ENCODE measurements at places on chromosomes 12 and 14.
A peak's percentile ranks its signal among the peaks of the same experiment; 100 is the strongest.

GRCh38 chr12:107976331-107976730 lies 152.8 kb upstream of the WSCD2 start:
- no peak for DNase-seq

DNA sequence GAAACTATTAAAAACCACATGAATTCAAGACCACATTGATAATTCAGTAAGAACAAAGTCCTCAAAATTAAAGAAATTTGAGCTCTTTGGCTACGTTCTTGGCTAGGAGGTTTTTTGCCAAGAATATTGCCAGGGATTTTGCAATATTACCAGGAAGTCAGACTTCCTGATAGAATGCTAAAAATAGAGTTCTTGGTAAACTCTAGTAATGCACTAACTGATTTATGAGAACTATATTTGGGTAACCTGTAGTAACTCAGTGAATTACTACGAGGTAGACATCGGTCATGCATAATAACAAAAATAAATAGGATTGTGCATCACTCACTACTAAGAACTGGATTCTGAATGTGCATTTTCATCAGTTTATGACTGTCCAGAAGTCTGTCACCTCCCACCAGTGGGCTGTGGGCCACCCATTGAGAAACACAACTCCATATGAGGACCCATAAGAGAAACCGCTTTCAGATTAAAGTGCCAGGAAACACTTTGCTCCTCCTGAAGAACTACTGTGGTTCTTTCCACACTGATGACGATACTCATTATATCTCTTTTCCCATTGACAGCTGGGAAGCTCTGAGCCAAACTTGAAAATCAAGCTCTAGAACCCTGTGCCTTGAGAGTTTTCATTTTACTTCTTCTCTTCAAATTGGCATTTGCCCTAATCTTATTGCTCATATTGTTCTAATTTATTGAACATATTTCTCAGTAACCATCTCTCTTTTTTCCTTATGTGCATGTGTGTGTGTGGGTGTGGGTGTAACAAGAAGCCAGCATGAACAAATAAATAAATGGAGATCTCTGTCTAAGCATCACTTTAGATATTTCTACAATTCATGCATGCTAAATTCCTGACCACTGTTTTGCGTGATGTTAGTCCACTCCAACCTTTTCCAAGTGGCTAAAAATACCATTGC lies 116.6 kb downstream of the BCL11B start:
- no peak for DNase-seq

GRCh38 chr14:91243074-91243471 lies 1.4 kb downstream of the GPR68 start:
- DNase-seq: no peak

- DNase-seq: no peak
Observed at GRCh38 chr12:106883426-106883825, 72.3 kb upstream of the TMEM263 start.

- DNase-seq: no peak
Observed at GRCh38 chr12:113075137-113075683, 18.7 kb downstream of the DTX1 start.

DNA sequence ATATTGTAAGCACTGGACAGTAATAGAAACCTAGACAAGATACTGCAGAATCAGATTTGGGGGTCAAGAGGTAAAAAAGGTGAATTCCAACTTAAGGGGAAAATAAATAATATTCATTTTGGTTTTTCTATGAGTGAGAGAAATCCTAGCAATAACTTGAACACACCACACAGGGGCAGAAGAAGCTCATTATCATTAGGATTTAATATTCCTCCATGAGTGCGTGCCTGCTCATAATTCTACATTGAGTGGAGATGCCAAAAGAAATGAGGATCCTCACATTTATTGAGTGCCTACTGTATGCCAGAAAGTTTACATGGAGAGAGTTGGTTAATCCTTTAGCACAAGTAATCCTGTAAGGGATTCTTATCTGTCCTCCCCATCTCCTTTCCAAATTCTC lies 40.5 kb upstream of the C14orf132 start:
- peak; percentile 36 for DNase-seq

GRCh38 chr12:119153477-119154434 lies 25.0 kb upstream of the HSPB8 start:
- DNase-seq: no peak

DNA sequence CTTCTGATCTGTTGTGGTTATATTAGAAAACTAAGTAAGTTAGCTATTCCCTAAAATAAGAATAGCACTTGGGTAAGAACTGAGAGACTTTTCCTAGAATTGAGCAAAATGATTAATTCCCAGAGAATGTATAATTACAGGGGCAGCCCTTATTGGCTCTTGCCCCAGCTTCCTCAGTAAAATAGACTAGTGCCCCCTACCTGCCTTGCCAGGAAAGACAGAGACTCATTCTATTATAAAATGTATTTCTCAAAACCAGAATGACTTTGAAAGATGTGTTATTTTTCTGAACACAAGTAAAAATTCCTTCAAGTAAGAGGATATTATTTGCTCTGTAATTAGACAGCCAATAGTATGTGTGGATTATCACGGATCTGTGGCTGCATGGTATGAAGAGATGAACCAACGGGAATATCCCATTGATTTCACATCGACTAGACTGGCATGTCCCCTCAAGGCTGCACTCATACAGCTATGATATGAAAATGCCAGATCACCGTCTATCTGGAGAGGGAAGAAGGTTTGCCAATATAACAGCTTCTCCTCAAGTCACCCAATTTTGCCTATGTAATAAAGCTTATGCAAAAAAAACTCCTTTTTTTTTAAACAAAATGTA lies 7.4 kb upstream of the GLRX5 start:
- DNase-seq: no peak

DNA sequence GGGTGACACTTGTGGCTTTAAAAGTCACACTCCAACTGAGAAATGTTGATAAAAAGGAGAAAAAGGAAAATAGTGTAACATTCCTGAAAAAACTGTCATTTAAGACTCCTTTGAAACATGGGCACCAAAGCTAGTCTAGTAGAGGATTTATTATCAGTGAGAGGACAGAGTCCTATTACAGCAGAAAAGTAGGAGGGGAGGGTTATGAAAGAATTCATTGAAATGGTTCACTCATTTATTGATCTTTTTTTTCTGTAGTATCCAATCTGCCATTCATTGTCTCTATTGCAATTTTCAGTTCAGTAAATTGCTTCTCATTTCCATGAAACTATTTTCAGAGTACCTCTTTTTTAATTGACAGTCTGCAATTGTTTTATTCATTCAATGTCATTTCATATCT lies 25.4 kb downstream of the PPM1A start:
- no peak for DNase-seq

DNA sequence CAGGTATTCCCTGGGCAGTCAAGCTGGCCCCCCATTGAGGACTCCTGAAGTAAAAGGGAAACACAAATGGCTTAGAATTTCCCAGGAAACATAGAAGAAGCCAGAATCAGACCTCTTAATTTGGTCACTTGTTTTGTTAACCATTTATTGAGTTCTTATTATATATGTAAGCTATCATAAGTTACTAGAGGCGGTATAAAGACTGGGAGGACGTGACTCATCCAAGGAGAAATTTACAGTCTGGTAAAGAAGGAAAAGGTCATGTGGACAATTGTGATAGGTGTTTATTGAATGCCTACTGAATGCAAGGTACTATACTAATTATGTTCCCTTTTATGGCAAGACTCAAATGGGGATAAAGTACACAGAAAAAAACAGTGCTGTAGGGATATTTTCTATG lies 146.7 kb downstream of the DYRK2 start:
- DNase-seq: no peak

- peak; percentile 41 for DNase-seq
Observed at GRCh38 chr14:52835122-52835903, 43.9 kb upstream of the GNPNAT1 start.

- DNase-seq: no peak
Observed at GRCh38 chr14:54446161-54446693, 5.1 kb upstream of the CNIH1 start.

DNA sequence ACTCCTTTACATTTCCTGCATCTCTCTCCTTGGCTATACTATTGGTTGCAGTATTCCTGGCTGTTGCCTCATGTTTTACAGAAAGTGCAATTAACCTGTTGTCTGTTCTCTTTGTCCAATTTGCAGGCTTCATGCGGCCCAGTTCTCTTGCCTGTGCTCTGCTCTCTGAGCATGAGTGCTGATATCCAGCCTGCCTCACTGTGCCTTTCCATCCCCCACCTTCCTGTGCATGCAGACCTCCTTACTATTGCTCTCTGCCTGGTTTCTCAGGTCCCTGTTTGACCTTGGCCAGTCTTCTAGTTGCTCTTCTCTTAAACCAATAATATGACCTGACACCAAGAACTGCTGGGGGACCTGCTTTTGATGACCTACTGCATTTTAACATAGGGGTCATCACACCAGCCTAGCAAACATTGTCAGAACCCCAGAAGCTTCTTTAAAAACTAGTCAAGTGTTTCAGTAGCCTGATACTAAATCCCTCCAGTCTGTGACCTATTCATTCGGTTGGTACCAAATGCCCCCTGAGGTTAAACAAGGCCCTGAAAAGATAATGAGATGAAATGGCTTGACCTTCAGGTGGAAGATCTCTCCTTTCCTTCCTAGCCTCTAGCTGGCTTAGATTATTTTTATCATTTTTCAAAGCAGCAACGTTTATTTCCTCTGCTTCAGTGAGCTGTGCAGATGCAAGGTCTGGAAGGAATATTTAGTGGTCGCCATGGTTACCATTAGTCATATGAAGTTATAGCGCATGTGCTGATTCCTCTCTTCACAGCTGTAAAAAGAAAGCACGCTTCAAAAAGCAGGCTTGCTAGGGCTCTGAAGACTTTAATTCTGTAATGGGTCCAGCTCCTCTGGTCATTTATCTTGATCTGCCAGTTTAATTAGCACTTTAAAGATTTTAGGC lies 216.5 kb downstream of the PHLDA1 start:
- DNase-seq: peak; percentile 97

DNA sequence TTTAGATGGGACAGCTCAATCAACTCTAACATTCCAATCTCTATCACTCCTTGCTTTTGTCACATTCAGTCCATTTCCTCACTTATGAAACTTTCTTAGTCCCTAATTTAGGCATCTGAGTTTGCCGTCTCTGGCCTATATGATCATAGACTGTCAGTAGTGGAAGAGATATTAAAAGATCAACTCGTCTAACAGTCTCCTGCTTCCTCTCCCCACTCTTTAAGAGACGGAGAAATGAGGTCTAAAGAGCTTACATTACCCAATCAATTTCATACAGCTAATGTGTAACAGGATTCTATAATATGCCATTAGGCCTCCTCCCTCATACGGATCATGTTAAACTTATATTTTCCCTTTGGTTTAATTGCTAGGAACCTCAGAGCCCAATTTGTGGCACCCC lies 6.5 kb upstream of the ATP23 start:
- no peak for DNase-seq

DNA sequence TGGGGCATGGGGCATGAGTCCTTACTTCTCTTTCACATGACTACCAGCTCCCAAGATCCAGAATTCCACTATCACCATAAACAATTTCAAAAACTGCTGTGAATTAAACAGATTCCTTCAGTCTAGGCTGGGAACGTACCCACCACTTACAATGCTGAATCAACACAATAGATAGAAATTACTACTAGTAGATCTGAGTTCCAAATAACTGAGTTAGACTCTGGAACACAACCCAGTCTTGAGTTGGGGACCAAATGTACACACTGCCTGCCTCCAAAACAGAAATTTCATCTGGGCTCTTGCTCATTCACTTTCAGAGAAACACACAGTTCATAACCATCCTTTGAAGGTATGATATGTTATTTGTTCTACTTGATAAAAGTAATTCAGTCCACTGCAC lies 8.9 kb downstream of the CORO1C start:
- no peak for DNase-seq

- DNase-seq: no peak
Observed at GRCh38 chr12:88625356-88625755, 45.1 kb upstream of the KITLG start.

DNA sequence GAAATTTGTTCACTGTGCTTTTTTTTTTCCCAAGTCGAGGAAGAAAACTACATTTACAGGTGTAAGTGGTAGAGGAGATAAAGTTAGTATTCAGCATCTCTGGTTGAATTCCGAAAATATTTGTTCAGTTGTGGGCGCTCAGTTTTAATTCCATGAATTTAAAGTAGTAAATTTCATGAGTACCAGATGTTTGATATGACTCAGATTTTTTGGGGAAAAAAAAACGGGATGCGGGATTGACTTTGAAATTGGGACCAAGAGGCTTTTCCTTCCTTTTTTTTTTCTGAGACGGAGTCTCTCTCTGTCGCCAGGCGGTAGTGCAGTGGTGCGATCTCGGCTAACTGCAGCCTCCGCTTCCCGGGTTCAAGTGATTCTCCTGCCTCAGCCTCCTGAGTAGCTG lies 1.6 kb downstream of the TULP3 start:
- no peak for DNase-seq

GRCh38 chr12:71460850-71461609 lies 21.4 kb downstream of the LGR5 start:
- no peak for DNase-seq

GRCh38 chr12:114729731-114730130 lies 45.8 kb upstream of the TBX3 start:
- no peak for DNase-seq

DNA sequence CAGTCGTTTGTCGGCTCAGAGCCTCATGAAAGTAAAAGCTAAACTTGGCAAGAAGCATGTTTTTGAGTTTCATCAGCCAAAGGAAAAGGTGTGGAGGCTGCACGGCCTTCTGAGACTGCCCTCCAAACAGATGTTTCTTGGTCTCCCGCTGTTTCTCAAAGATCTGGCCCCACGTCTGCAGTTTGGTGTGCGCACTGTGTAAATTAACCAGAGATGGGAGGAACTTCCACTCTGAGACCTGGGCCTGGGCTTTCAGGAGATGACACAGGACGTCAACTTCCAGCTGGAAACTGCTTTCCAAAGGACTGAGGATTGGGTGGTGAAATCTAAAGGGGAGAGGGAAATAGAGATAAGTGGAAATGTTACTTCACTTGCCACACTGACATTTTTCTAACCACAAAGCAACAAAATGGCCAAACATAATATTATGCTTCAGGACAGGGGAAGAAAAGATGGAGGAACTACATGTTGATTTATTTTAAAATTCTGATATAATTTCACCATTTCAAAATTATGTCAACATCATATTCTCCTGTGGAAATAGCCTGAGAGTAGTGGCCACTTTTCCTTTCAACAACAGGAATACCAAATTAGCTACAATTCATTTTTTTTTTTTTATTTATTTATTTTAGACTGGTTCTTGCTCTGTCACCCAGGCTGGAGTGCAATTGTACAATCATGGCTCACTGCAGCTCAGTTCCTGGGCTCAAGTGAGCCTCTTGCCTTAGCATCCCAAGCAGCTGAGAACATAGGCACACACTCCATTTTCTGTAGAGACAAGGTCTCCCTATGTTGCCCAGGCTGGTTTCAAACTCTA lies 27.6 kb downstream of the KICS2 start:
- DNase-seq: no peak

GRCh38 chr14:68658029-68658509 lies 134.8 kb downstream of the ZFP36L1 start:
- DNase-seq: no peak

DNA sequence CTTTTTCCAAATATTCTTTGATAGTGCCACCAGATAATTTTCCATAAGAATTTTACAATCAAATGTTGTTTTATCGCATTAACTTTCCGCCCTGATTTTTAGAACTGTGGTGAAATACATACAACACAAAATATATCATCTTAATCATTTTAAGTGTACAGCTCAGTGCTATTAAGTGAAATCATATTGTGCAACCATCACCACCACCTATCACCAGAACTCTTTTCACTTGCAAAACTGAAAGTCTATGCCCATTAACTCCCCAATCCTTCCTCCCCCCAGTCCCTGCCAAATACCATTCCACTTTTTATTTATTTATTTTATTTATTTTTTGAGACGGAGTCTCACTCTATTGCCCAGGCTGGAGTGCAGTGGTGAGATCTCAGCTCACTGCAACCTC lies 36.6 kb downstream of the CDKL1 start:
- DNase-seq: no peak

- DNase-seq: peak; percentile 6
Observed at GRCh38 chr12:129607301-129607700, 296.5 kb downstream of the TMEM132D start.
